ENCODE measurements at places on chromosomes 2 and 18.

DNA sequence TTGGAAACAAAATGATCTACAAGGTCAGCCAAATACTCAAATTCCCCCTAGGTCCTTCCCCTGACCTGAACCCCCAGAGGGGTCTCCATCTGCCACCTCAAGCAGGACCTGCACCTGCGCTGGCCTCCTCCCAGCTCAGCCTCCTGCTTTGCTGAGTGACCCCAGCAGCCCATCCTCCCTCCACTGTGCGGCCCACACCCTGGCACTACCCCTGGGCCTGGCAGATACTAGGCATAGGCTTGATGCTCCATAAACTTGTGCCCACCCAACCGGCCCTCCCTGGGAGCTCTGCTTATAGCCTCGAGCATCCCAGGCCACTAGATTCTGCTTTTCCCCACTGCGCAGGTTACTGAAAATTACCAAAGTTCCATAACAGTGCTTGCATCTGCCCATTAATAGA is 156.2 kb downstream of the HDAC4 start:
- DNase-seq, result no peak

DNA sequence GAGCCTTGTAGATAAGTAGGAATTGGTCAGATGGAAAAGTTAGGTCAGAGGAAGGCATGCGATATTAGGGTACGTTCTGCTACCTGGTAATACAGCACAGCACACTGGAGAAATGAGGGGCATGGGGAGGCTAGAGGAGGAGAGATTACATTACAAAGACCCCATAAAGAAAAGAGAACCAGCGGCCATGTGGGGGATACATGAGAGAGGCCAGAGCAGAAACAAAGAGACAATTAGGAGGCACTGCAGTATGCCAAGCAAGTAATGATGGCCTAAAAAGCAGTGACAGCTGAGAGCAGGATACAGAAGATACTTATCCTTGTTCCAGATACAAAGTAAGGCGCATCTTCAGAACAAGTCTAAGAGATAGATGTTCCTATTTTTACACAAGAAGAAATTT is 40.0 kb downstream of the TXNL1 start:
- DNase-seq, result no peak

DNA sequence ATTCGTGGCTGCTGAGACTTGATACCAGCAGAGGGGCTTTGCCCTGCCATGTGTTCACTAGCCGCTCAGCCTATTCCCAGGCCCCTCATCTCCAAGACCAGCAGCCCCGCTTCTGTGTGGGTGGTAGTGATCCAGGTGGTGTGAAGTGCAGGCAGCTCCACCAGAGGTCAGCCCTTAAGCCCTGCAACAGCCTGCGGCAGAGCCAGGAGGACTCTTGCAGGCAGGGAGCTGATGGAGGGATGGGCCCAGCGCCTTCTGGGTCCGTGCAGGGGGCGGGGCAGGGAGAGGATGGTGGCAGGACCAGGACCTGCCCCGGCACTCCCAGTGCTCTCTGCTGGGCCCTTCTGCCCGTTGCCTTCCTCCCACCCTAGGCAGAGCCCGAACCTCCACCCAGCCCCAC is 162.0 kb downstream of the SH3BP4 start:
- DNase-seq, result no peak

- peak; percentile 42 for DNase-seq
Measured at GRCh38 chr2:203718087-203718486, 11.6 kb downstream of the CD28 start.

- DNase-seq, result no peak
Measured at GRCh38 chr2:8394131-8394530, 287.7 kb upstream of the ID2 start.

- DNase-seq, result no peak
Measured at GRCh38 chr2:17184512-17184911, 333.7 kb downstream of the RAD51AP2 start.

DNA sequence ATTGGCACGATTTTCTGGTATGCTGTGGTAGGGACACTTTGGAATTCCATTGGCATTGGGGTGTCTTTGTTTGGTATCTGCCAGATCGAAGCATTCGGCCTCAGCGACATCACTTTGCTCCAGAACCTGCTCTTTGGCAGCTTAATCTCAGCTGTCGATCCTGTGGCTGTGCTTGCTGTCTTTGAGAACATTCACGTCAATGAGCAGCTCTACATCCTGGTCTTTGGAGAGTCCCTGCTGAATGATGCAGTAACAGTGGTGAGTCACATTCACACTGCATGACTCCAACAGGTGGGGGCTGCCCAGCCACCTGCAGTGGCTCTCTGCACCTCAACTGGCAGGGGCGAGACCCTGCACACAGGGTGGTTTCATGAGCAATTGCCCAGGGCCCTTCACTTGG is 38.4 kb downstream of the SLC9A2 start:
- peak; percentile 32 for DNase-seq

DNA sequence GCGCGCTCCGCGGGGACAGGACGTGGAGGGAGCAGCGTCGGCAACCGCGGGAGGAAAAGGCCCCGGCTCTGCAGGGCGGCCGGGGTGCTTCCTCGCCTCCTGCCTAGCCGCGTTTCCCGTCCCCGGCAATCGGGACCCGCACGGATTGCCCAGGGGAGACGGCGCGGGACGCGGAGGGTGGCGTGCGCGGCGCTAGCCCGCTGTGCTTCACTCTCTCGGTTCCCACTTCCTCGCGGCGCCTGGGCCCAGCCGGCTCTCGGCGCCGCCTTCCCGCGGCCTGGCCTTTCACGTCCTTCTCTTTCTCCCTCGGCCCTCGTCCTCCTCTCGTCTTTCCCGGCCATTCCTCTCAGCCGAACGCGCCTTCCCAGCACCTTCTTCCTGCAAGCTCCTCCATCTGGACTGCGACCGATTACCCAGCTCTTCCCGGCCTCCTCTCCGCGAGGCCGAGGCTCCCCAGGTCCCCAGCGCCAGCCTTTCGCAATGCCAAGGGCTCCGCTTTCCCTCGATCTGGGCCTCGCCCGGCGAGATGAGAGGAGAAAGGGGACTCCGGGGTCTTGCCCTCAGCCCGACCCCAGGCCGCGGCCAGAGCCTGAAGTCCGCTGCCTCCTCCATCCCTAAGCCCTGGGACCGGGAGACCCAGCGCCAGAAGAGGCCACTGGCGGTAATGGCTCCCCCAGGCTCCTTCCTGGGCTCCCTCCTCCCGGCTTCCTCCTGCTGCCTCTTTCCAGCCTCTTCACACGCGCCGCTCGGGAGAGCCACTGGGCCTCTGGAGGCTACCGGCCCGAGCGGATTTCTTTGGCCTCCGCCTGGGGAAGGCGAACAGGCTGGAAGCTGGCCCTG is 34.3 kb upstream of the ATP6V1B1 start:
- DNase-seq, result no peak

- DNase-seq, result no peak
Measured at GRCh38 chr2:32284321-32284720, 6.6 kb downstream of the YIPF4 start.

DNA sequence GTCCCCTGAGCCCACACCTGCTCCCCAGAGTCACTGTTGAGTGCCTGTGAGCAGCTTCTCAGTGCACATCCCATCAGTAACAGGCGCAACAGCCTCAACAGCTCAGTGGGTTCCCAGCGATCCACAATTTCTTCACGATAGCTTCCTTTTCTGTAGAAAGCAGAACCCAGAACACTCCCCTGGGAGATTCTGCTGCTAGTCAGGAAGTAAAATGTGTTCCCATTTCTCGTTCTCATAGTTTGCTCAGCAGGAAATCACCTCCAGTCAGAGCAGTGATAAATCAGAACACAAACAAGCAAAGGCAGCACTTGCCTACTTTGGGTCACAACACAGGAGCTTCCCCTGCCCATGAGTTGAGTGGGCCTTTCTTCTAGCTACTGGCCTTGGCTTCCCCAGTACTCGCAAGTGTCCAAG is 48.9 kb upstream of the ATG16L1 start:
- no peak for DNase-seq

- no peak for DNase-seq
Measured at GRCh38 chr18:64275593-64276300, 126.9 kb upstream of the LINC00305 start.

GRCh38 chr2:191870744-191871143 is 23.9 kb upstream of the CAVIN2 start:
- DNase-seq, result no peak

GRCh38 chr2:144678736-144679135 is 158.8 kb upstream of the ZEB2 start:
- DNase-seq, result no peak

DNA sequence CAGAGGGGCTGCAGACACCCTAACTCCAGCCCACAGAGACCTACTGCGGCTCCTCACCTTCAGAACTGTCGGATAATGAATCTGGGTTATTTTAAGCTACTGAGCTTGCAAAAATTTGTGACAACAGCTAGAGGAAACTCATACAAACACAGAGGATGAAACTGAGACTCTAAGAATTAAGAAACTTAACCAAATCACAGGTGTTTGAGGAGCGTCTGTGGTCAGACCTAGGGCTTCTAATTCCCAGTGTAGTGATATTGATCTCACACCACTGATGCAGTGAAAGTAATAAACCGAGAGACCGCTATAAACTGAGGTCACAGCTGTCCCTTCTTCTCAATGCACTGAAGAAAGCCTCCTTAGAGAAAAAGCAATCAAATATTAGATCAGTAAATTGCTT is 110.1 kb downstream of the RGPD3 start:
- DNase-seq, result peak; percentile 36

- no peak for DNase-seq
Measured at GRCh38 chr2:182444806-182445205, 18.0 kb upstream of the PDE1A start.

DNA sequence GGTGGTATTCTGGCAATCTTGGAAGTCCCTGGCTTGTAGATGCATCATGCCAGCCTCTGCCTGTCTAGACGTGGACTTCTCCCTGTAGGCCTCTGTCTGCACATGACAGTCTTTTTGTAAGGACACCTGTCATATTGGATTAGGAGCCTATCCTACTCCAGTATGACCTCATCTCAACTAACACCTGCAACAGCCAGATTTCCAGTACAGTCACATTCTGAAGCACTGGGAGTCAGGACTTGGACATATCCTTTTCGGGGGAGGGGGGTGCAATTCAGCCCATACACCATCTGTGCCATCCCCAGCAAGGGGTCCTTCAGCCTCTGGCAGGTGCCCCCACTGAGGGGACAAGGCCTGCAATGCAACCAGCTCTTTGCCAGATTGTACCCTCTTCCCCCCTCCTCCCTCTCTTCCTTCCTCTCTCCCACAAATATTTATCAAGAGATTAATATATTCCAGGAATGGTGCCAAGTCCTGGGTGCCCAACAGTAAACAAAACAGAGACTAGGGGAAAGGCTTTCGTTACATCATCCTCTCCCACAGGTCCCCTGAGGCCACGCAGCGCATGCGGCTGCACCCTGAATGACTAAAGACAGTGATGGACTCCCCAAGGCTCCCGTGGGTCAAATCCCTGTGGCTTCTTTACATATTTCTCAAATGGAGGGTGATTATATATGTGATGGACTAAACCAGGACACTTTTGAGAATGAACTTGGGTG is 20.5 kb upstream of the MYCN start:
- no peak for DNase-seq

- DNase-seq, result no peak
Measured at GRCh38 chr2:100782380-100782878, 37.5 kb upstream of the NPAS2 start.

DNA sequence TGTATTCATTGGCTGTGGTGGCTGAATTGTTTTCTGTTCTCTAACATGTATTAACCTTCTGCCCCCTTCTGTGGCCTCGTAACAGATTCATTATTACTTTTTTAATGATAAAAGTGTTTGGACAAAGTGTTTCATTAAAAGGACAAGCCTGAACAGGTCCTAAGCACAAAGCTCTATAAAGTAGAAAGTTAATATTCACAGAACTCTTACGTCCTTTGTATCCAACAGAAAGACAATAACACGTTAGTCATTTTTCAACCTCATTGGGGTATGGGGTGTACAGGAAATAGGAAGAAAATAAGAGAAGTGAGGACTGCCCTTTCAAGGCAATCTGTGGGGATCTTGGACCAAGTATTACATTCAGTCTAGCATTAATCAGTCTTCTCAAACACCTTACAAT is 105.5 kb upstream of the RGPD4 start:
- no peak for DNase-seq

GRCh38 chr18:77129150-77129551 is 3.4 kb downstream of the MBP start:
- no peak for DNase-seq

DNA sequence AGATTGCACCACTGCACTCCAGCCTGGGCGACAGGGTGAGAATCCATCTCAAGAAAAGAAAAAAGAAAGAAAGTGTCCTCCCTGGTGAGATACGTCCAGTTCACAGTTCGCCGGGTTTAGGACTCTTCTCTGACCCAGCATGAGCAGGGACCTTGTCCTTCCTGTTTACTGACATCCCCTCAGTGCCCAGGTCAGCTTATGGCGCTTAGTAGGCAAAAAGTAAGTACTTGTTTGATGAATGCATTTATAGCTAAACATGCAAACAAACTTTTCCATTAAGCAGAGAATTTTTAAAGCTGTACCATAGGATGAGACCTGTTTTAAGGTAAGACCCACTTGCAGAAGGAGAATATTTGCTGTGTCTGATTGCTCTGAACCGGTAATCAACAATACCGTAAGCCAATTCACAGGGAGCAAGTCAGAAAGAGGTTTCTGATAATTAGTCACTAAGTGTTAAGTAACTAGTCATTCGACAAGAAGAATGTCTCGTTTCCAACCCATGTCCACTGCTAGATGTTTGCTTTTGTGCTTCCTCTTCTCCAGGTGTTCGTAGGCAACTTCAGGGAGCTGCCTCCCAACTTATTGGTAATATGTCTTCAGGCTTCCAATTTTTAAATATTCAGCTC is 40.0 kb downstream of the MOGAT1 start:
- DNase-seq, result no peak

GRCh38 chr2:233844836-233845235 is 9.5 kb downstream of the HJURP start:
- no peak for DNase-seq

DNA sequence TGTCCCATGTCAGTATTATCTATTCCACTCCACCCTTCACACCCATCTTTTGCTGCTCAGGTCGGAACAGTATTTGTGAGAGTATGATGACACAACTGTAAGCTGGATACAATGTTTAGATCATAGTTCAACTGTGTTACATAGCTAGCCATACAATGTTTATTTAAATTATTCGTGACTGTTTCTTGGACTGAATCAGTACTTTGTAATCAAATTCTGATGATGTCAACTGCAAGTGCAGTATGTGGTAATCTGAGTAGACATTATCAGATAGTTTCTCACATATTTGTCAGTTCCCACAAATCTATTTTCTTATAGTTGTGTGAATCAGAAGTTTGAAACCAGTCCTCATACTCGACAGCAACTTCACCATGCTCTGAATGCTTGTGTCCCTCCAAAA is 177.6 kb downstream of the ZNF407 start:
- no peak for DNase-seq

GRCh38 chr18:48238206-48238605 is 171.0 kb downstream of the ZBTB7C start:
- DNase-seq, result no peak

GRCh38 chr2:174486563-174487107 is at the start of gene GPR155:
Gene GPR155, minus strand, starts transcription at chr2:174487029. Its CDS starts 5,073 bp downstream, at chr2:174481956.
- no peak for DNase-seq

All from GM06990 (cell line).